GOT3 (cell line): ENCODE measurements at places on chromosomes 1 and 21.

DNA sequence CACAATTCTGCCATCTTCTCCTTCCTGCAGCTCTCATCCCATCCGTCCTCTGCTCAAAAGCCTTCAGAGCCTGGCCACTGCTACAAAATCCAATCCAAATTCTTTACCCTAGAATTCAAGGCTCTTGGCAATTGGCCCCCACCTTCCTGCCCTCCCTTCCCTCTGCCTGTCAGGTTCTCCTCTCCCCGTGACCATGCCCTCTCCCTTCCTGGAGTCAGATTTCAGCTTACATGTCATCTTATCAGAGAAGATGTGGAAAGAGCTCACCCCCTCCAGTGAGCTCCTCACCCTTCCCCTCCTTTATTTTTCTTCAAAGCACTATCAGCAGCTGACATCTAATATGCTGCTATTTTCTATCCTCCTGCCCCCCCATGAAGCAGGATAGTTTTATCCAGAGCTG, 86.9 kb downstream of the GRIK3 start:
- DNase-seq: no peak

GRCh38 chr21:37338671-37339551, 27.7 kb upstream of the DYRK1A start:
- DNase-seq: peak; percentile 11

- DNase-seq: no peak
Measured at GRCh38 chr1:50091068-50091467, 17.7 kb upstream of the ELAVL4 start.

DNA sequence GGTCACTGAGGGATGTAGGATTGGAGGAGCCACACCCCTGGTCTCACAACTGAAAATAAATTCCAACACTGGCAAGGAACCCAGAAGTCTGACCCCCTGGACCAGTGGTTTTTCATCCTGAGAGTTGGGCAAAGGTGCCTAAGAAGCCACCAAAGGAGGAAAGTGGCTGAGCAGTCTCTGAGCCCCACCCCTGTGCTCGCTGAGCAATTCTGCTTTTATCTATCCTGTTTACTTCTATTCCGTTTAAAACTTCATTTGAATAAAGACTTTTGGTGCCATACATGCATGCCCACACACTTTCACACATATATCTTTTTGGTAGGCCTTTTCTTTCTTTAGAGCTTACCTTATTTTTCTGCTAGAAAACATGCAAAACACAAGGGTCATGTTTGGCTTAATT, 13.9 kb upstream of the CD53 start:
- DNase-seq: no peak

DNA sequence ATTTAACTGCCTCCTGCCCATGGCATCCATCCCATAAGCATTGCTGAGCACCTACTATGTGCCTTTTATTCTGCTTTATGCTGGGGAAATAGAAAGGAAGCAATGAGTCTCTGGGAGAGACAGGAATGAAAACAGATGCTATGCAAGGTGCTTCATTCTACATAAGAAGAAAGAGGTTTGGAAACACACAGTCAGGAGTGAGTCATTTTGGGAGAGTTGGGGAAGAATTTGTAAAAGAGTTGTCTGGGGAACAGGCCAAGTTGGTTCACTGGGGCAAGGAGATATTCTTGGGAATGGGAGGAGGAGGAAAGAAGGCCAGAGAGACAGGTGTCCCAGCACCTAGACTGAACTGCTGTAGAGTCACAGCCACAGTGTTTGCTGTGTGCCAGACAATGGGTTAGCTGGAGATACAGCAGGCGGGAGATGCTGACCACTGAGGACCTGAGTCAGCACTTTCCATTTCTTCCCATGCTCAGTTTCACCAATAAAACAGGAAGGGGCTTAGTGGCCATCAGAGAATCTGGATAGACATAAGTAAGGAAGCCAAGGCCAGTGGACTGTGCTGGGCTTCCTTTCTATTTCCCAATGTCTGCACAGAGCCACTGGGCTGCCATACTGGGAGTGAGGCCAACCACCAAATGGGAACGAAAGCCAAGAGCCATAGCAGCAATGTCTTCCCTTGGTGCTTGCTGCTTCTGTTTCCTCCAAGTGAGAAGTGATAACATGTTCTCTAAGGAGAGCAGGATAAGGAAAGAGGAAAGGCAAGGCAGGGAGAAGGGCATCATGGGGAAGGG, 187.7 kb upstream of the USP24 start:
- no peak for DNase-seq
